Neural crest cell (in vitro differentiated cells): ENCODE measurements at places on chromosomes 5 and 9.

GRCh38 chr5:60541980-60542379, 158.0 kb downstream of the DEPDC1B start:
- DNase-seq: no peak

DNA sequence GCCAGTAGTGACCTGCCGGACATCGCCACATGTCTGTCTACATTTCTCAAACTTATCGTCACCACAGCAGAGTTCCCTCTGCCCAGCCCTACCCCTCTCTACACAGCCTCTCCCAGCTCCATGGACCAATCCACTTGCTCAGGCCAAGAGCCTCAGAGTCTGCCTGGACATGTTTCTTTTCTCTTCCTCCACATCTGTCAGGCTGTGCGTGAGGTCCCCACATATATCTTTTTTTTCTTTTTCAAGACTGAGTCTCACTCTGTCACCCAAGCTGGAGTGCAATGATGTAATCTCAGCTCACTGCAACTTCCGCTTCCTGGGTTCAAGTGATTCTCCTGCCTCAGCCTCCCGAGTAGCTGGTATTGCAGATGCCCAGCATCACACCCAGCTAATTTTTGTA, 62.7 kb upstream of the GGTA1 start:
- no peak for DNase-seq

DNA sequence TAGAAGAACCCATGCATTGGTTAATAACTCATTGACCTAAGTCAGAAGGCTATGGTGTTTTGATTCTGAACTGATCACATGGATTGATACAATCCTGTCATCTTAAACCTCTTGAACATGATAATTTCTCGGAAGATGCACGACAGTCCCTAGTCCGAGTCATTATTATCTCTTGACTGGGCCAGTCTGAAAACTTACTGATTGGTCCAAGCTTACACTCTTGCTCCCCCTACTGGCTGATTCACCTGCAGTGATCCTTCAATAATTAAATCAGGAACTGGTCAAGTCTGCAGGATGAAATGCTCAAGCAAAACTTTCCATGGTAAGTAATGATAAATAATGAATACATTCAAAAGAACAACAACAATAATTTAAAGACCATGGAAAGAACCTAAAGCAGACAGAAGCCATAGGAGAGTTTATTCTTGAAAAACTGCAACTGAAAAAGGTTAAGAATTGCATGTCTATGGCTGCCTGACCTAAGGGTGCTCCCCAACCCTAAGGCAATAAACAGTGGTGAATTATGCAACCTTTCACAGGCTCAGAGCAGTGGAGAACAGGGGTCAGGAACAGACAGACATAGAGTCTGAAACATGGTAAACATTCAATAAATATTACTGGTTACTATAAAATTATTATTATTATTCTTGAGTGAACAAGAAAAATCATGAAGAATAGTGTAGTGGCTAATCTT, 79.3 kb downstream of the BRINP1 start:
- DNase-seq: peak; percentile 65

GRCh38 chr9:13857521-13857920, 456.4 kb downstream of the NFIB start:
- no peak for DNase-seq

DNA sequence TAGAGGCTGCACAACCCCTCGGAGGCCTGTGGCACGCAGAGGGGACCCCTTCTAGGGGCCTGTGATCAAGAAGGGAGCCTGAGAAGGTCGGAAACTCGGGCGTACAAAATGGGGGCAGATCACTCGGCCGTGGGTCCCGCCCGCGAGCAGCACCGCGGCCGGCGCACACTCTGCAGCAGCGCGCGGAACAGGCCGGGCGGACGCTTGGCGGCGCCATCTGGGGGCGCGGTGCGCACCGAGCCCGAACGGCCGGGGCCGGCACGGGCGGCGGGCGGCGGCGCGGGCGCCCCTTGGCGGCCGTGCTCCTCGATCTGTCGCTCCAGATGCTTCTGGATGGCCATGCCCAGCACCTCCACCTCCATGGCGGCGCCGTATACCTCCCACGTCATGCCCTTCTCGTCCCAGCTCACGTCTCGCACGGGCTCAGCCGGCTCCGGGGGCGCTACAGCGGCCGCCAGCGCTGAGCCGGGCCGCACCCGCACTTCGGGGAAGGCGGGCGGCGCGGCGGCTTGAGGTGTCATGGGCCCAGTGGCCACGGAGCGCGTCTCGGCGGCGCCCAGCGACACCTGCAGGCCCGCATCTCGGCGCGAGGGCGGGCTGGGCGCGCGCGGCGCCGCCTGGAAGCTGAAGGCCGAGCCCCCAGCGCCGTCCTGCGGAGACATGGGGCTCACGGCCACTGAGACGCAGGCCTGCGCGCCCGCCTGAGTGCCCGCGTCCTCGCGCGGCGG, 13.1 kb downstream of the GPRIN1 start:
- no peak for DNase-seq

DNA sequence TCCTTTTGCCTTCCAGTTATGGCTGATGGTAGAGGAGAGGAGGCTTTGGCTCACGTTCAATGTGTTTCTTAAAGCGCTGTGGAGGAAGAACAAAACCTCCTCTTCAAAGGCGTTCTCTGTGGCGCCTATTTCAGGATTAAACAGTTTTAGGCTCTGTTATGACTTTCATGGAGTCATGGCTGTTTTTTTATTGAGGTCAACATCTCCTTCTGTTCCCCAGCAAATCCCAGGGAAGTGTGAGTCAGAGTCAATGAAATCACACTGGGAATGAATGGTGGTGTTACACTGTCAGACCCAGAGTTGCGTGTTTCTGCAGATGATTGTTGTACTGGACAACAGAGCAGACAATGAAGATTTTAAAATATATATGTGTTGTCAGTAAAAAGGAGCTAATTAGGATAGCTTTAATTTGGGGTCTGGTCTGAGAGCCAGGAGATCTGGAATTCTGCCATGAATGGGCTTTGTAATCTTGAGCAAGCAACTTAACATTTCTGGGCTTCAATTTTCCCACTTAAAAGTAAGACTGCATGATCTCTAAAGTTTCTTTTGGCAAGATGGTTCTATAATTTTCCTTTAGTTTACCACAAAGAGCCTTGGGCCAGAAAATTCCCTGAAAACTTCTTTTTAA, 240.7 kb downstream of the CSNK1G3 start:
- no peak for DNase-seq

DNA sequence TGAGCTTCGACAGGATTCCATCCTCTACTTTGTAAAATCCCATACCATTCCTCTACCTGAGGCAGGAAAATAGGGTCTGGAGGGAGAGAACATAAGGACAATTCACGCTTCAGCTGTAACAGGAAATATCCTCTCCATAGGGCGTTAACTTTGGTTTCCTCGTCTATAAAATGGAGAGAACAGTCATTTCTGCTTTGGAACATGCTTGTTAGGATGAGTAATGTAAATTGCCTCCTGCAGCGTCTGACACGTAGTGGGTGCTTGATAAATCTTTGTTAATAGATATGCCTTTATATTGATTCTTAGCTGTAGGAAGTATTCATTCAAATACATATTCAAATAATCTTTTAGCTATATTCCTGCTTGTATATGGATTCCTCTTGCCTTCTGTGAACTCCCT, 711 bp upstream of the SUB1 start:
- no peak for DNase-seq

- DNase-seq: no peak
Observed at GRCh38 chr5:13673511-13673910, 271.0 kb downstream of the DNAH5 start.

DNA sequence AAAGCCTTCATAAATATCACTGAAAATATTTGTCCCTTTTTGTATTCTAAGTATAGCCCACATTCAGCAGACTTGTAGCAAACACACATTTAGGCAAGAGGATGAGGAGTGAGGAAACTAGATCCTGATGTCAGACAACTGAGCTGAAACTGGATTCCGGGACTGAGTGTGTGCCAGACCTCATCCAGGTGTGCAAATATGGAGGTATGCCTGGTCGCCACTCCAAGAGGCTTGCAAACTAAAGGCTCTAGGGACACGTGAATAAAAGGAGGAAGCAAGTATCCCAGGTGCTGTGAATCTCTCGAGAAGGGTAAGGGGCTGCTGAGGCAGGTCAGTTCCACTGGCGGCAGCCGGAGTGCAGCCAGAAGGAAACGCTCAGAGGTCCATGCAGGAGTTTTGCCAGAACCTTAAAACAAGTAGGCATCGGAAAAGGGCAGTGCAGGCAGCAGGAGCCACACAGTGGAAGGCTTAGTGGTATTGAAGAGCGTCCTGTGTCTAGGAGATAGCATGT, 77.4 kb upstream of the ALDH1B1 start:
- no peak for DNase-seq

- no peak for DNase-seq
Observed at GRCh38 chr5:95862671-95863382, 40.3 kb upstream of the GLRX start.

- DNase-seq: no peak
Observed at GRCh38 chr5:130885691-130886090, 279.4 kb downstream of the HINT1 start.

- DNase-seq: no peak
Observed at GRCh38 chr9:115956371-115956770, 197.2 kb upstream of the PAPPA start.

GRCh38 chr5:147949711-147950573, 43.6 kb upstream of the C5orf46 start:
- no peak for DNase-seq

GRCh38 chr9:121910491-121911040, 182.5 kb downstream of the TTLL11 start:
- DNase-seq: no peak

DNA sequence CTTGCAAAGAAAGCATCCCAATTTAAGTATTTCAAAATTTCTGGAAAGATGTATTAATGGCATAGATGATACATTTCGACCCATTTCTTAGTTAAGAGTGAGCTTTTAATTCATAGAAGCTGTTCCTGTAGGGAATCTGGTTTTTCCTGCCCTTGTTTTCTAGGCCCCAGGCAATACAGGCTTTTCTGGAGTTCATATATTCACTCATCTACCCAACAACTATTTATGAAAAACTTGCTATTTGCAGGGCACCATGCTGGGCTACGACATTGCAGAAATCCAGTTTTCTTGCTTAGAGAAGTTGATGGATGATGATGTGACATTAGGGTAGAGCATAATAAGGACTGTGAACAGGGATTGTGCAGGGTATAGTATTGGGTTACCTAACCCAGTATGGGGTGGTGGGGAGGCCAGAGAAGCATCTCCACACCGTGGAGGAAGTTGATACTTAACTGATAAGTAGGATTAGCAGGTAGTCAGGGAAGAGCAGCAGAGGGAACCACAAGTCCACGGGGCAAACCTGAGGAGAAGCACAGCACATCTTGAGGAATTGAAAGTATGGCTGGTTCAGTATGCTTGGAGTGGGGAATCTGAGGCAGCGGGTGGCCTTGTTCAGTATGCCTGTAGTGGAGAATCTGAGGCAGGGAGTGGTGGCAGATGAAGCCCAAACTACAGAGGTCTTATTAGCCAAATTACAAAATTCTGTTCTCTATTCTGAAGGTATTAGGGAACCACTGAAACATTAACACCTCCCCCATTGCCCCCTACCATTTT, 247.5 kb downstream of the ARRDC3 start:
- no peak for DNase-seq

DNA sequence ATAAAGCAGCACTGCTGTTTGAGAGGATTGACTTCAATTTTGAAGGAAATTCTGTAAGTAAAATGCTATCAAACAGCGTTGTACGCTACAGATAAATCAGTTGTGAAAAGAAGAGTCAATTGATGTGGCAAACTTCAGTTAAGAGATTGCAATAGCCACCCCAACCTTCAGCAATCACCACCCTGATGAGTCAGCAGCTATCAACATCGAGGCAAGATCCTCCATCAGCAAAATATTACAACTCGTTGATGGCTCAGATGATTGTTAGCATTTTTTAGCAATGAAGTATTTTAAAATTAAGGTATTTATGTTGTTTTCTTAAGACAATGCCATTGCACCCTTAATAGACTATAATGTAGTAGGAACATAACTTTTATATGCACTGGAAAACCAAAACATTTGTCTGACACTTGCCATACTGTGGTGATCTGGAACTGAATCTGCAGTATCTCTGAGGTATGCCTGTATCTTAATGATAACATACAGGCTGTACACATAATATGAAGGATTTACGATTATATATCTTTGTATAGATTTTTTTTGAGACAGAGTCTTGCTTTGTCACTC, 47.5 kb downstream of the VPS13A start:
- DNase-seq: no peak

DNA sequence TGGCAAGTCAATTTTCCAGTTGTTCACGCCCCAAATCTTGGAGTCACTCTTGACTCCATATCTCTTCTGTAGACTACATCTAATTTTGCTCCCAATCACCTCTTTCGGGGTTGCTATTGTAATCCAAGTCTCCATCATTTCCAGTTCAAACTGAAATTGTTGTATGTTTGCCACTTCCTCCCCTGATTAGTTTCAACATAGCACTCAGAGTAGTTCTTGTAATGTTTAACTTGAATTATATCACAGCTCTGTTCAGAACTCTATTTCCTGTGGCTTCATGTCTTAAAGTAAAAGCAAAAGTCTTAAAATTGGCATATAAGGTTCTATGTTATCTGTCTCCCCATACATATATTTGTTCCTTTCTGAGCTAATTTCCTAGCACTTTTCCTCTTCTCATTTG, 348.5 kb upstream of the RIOK2 start:
- no peak for DNase-seq

DNA sequence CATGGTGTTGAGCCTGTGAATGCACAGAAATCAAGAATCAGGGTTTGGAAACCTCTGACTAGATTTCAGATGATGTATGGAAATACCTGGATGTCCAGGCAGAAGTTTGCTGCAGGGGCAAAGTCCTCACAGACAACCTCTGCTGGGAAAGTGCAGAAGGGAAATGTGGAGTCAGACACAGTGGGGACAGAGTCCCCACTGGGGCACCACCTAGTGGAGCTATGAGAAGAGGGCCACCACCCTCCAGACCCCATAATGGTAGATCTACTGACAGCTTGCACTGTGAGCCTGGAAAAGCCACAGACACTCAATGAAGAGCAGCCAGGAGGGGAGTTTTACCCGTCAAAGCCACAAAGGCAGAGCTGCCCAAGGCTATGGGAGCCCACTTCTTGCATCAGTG, 181.9 kb upstream of the SEMA6A start:
- no peak for DNase-seq

- DNase-seq: no peak
Observed at GRCh38 chr5:73136055-73136562, 15.7 kb downstream of the TMEM171 start.

GRCh38 chr5:53834500-53834899, 274.1 kb downstream of the NDUFS4 start:
- DNase-seq: no peak

DNA sequence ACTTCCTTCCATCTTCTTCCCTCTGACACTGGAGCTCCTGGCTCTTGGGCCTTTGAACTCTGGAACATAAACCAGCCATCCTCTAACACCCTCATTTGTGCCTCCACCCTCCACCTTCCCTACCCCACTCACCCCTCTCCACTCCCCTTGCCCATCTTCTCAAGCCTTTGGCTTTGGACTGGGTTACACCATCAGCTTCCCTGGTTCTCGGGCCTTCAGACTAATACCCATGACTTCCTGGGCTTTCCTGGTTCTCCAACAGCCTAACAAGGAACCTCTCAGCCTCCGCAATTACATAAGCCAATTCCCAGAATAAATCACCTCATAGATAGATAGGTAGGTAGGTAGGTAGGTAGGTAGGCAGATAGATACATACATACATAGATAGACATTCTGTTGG, 67.1 kb downstream of the FREM1 start:
- no peak for DNase-seq

GRCh38 chr9:124410321-124410913, 4.8 kb downstream of the PSMB7 start:
- DNase-seq: no peak
